ENCODE measurements at places on chromosomes 7 and 10.

DNA sequence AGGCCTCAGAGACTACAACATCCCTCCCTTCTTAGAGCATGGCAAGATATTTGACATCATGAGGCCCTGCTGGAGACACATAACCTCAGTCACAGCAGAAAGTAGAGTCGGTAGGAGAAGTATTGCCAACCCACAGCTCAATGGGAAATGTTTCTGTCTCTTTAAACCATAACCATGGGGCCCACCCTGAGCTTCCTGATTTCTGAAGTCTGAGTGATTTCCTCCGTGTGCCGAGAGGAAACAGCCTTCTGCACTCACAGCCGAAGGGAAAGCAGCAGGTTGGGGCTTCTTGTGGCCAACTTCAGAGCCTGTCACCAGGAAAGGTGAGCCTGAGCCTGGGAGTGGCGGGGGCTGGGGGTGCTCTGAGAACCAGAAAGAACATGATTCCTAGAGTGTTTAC lies at the start of gene GIMAP1:
Gene GIMAP1, plus strand, starts transcription at position 246 of the 400 bp plus-strand sequence. CDS start 2,435 bp downstream, outside the sequence.
- DNase-seq = no peak

DNA sequence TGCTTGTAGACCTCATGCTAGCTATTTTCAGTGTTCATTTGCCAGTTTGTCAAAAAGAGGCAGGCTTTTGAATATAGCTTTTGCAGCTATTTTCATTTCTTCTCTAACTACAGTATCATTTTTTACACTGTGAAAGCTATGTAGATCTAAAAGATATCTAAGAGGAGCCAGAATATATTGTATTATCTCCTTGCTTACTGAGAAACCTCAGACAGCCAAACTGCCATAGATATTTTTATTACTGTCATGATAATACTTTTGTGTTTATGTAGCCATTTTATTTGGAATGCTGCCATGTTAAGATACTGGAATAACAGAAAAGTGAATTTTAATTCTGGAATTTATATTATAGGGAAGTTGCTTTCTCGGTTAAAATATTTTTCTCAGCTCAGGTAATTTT lies 37.2 kb downstream of the ANKIB1 start:
- no peak for DNase-seq

DNA sequence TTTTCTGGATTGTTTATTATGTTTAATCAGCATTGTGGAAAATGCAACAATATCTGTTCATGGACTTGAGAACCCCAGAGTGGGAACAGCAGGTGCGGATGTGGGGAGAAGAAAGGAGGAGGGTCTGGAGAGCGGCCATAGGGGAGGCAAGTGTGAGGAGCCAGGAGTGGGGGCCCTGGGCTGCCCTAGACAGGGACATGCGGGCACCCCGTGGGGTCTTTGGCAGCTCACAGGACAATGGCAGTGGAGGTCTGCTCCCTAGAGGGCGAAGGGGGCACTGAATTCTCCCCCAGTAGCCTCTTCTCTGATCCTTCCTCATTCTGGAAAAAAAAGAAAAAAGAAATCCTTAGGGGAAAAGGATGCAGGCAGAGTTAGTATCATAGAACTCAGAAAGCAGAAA lies 8.9 kb downstream of the TMEM176B start:
- no peak for DNase-seq

- no peak for DNase-seq
Observed at GRCh38 chr10:29392376-29393021, 103.6 kb downstream of the LYZL1 start.

DNA sequence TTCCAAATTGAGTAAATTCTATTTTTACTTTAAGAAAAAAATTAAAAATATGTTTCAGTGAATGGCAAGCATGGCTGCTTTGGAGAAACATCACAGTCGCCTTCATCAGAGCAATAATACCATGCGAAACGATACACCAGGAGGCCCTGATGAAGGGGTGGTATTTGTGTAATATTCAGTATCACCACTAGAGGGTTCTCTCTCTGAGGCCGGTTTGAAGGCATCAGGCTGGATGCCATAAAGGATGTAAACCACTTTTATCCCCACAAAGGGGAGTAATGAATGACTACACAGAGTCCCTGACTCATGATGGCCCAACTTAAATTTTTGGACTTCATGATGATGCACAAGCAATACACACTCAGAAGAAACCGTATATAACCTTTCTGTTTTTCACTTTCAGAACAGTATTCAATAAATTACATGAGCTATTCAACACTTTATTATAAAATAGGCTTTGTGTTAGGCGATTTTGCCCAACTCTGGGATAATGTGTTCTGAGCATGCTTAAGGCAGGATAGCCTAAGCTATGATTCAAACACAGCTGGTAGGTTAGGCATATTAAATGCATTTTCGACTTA lies 95.5 kb downstream of the PPP1R17 start:
- DNase-seq = no peak

GRCh38 chr10:63628526-63629362 lies 107.5 kb downstream of the REEP3 start:
- DNase-seq = no peak

- no peak for DNase-seq
Observed at GRCh38 chr10:51620131-51620530, 79.3 kb downstream of the CSTF2T start.

DNA sequence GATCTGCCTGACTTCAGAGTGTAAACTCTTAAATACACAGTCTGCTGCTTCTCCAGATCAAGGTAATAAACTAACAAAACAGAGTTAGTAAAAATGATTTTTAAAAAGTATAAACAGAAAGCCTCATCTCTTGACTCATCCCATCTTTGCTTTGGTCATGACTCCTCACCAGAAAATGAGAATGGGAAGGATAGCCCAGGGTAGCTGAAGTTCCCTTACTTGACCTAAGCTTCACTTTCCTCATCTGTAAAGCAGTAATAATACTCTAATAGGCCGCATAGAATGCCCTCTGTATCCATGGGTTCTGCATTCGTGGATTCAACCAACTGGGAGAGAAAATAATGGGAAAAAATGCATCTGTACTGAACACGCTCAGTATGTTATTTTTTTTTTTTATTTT lies 11.3 kb upstream of the SLC25A28 start:
- DNase-seq = no peak

- no peak for DNase-seq
Observed at GRCh38 chr7:67589183-67589582, 592.5 kb downstream of the TYW1 start.

DNA sequence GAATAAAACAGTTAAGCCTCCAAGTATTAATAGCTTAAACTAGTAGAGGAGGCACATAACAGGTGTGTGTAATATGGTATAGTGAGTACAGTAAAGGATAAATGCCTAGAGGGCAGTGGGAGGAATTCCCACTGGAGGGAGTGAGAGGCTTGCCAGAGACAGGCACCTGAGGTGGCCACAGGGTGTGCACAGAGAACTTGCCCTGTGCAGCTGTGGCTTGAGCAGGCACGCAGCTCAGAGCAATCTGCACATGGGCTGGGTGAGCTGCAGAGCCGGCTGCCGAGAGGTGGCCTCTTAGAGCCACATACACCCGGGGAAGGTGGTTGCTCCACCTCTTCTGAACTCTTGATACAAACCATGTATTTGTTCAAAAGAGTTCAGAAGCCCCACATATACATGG lies 237.1 kb downstream of the COBL start:
- no peak for DNase-seq
